ENCODE measurements at places on chromosomes 2 and 18.

DNA sequence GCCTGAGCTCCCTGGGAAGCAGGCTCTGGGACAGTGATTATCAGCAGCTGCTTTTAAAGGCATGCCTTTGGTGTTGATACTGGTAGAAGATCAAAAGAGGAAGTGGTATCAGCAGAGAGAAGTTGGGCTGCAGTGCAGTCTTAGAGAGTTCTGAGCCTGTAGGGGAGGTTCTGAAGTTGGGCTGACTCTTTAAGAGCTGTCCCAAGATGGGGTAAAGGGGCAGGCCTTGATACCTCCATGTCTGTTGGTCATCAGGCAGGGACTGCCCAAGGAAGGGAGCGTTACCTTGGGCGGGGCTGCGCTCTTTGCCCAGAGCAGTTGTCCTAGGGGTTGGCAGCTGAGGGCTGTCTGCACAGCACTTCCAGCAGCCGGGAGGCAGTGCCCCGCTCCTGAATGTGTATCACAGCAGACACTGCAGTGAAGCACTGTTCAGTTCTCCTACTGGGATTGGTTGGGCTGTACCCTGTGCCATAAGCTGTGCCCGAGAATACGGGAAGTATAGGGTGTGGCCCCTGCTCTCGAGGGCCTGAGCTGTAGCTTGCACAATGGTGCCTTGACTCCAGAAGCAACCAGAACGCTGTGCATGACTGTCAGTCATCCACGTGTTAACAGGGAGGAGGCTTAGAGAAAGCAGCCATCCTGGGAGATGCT lies 177.0 kb downstream of the CTIF start:
- no peaks in the 10 kb centered on the region for H3K36me3 ChIP-seq
- H3K27me3 ChIP-seq, result no peaks in the 10 kb centered on the region
- H3K27ac ChIP-seq, result no peak overlapping the region
- peaks cover 4% of the 10 kb centered on the region for H3K4me1 ChIP-seq

DNA sequence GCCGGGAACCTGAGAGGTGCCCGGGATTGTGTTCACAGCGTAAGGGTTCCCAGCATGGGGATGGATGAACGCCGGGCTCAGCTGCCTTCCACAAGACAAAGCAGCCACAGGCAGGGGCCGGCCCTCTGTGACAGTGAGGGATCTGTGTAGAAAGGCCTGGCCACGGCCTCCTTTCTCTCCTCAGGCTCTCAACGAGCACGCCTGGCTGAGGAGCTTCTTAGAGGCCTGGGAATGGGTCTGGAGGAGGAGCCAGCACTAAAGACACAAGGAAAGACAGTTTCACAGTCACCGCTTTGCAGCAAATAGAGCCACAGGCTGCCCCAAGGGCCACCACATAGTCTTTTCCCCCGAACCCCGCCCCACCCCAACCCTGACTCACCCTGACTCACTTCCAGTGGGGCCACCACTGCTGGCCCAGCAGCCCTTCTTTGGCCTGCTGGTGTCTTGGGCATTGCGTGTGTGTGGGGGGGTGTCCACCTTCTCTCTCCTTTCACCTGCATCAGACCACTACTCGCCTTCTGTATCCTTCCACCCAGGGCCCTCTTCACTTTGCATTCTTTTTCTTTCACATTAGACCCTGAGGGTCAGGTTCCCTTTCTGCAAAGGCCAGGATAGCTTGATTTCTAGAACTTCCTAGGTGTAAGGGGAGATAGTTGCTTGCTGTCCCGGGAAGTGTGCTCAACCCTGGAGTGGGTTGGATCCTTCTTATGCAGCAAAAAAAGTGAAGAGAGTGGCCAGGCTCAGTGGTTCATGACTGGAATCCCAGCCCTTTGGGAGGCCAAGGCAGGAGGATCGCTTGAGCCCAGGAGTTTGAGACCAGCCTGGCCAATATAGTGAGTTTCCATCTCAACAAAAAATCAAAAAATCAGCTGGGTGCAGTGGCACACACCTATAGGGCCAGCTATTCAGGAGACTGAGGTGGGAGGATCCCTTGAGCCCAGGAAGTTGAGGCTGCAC lies 19.3 kb upstream of the HPCAL1 start:
- peak; percentile 68 for DNase-seq
- no peak overlapping the region for H3K27ac ChIP-seq
- H3K36me3 ChIP-seq, result no peaks in the 10 kb centered on the region
- no peaks in the 10 kb centered on the region for H3K4me1 ChIP-seq

- H3K36me3 ChIP-seq, result peaks cover 4% of the 10 kb centered on the region
- H3K27ac ChIP-seq, result no peak overlapping the region
- H3K4me3 ChIP-seq, result no peak overlapping the region
- no peaks in the 10 kb centered on the region for H3K27me3 ChIP-seq
- no peak for DNase-seq
Observed at GRCh38 chr2:241068942-241069810, 32.9 kb downstream of the MTERF4 start.

DNA sequence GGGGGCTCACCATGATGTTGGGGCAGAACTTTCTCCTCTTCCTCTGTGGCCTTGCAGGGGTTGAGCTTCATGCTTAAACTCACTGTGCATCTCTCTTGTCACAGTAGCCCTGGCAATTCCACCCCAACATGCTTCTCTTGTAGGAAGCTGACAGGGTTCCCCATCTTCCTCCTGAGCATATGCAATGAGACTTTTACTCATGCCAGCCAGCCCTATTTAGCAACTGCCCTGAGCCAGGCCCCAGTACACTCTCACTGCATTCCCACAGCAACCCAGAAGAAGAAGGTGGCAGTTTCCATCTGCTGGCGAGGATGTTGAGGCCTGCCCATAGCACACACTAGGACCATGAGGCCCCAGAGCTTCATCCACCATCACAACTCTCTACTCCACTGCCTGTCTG lies 72.2 kb upstream of the TEX51 start:
- no peak for DNase-seq
- H3K4me1 ChIP-seq, result no peaks in the 10 kb centered on the region
- no peak overlapping the region for H3K4me3 ChIP-seq
- no peaks in the 10 kb centered on the region for H3K27me3 ChIP-seq
- no peak overlapping the region for H3K27ac ChIP-seq

GRCh38 chr2:175937216-175937615 lies 64.9 kb downstream of the LNPK start:
- DNase-seq, result no peak
- H3K27me3 ChIP-seq, result no peaks in the 10 kb centered on the region
- H3K4me1 ChIP-seq, result no peaks in the 10 kb centered on the region
- H3K27ac ChIP-seq, result no peak overlapping the region

DNA sequence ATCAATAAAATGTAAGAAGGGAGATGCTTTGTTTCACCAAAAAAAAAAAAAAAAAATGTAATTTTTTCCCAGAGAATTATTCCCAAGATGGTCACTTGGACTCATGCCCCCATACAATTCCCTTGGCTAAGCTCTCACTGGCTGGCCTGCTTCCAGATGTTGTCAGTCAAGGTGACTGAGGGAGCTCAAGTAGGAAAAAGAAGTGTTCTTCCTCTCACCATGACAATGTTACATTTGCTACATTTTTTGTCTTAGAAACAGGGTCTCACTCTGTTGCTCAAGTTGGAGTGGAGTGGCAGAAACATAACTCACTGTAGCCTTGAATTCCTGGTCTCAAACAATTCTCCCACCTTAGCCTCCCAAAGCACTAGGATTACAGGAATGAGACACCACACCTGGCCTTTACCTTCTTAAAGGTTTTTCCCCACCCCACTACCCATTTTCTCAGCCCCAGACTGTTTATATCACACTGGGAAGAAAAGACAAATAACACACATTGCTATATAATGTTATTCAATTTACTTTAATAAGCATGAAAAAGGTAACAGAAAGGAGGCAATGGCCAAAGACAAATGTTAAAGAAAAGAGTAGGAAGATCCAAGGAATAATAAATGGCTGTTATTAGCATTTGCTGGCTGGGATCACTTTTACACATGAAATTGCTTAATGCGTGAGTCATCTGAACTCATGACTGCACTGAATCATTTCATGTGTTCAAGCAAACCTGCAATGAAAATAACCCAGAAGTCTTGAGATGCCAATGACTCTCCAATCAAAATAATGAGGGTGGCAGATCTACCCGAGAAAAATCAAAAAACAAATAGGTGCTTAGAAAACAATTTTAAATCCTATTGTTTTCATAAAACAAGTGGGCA lies 45.2 kb downstream of the ACVR1 start:
- H3K4me1 ChIP-seq, result peaks cover 12% of the 10 kb centered on the region
- H3K27me3 ChIP-seq, result no peaks in the 10 kb centered on the region
- no peak overlapping the region for H3K4me3 ChIP-seq
- no peak for DNase-seq
- H3K27ac ChIP-seq, result peak overlapping the region; percentile 30
- no peaks in the 10 kb centered on the region for H3K36me3 ChIP-seq

- no peaks in the 10 kb centered on the region for H3K27me3 ChIP-seq
- H3K27ac ChIP-seq, result no peak overlapping the region
- H3K4me1 ChIP-seq, result no peaks in the 10 kb centered on the region
- no peaks in the 10 kb centered on the region for H3K36me3 ChIP-seq
- no peak overlapping the region for H3K4me3 ChIP-seq
Observed at GRCh38 chr2:204673877-204674276, 128.6 kb downstream of the PARD3B start.

GRCh38 chr18:79373736-79374135 lies 22.0 kb upstream of the NFATC1 start:
- H3K27me3 ChIP-seq, result no peaks in the 10 kb centered on the region
- peaks cover 3% of the 10 kb centered on the region for H3K36me3 ChIP-seq
- no peaks in the 10 kb centered on the region for H3K4me1 ChIP-seq
- H3K4me3 ChIP-seq, result no peak overlapping the region
- DNase-seq, result no peak

GRCh38 chr2:23410596-23410995 lies 25.6 kb downstream of the KLHL29 start:
- no peak overlapping the region for H3K27ac ChIP-seq
- H3K36me3 ChIP-seq, result no peaks in the 10 kb centered on the region
- H3K4me3 ChIP-seq, result no peak overlapping the region
- H3K27me3 ChIP-seq, result no peaks in the 10 kb centered on the region
- no peak for DNase-seq
- no peaks in the 10 kb centered on the region for H3K4me1 ChIP-seq
